ENCODE measurements at places on chromosomes 13 and 19. TPM values are rescaled to one million over a fixed set of nuclear protein-coding genes. Genes with fewer than 3 reads are reported as not detected.

The BLVRB gene
- 312 TPM for total RNA-seq

The IGLON5 gene
- not detected for total RNA-seq

The C1QTNF9B gene
- total RNA-seq: not detected

The PROZ gene
- total RNA-seq: not detected

The CHAF1A gene
- 20.6 TPM for total RNA-seq

The WDR83 gene
- 10.8 TPM for total RNA-seq
